Stimulated activated CD4-positive, alpha-beta T cell treated with anti-CD3 and anti-CD28 coated beads, Interleukin-15, amount 100 ng/mL, for 1 hour (primary cell): ENCODE measurements at places on chromosomes 6 and 20.

GRCh38 chr6:20575704-20576451, 41.6 kb downstream of the CDKAL1 start:
- no peak for DNase-seq

- no peak for DNase-seq
Observed at GRCh38 chr6:168938546-168938945, 315.1 kb downstream of the THBS2 start.

DNA sequence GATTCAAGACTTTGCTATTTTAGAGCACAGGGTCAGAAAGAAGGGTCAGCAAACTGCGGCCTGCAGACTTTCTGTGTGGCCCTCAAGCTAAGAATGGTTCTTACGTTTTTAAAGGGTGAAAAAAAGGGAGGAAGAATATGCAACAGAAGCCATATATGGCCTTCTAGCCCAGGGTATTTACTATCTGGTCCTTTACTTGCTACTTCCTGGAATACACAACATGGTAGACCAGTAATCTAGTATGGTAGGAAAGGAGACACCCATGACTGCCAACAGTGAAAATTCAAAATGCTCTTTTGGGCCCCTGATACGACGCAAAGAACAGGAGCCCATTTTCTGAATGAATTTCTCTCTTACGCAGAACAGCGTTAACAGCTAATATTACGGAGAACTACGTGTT, 60.4 kb upstream of the EMILIN3 start:
- no peak for DNase-seq

- no peak for DNase-seq
Observed at GRCh38 chr6:52704060-52704459, 33.1 kb downstream of the TMEM14A start.

- DNase-seq, result no peak
Observed at GRCh38 chr6:16837217-16837972, 76.1 kb upstream of the ATXN1 start.

- DNase-seq, result peak; percentile 25
Observed at GRCh38 chr20:48716086-48716485, 111.7 kb downstream of the PREX1 start.

DNA sequence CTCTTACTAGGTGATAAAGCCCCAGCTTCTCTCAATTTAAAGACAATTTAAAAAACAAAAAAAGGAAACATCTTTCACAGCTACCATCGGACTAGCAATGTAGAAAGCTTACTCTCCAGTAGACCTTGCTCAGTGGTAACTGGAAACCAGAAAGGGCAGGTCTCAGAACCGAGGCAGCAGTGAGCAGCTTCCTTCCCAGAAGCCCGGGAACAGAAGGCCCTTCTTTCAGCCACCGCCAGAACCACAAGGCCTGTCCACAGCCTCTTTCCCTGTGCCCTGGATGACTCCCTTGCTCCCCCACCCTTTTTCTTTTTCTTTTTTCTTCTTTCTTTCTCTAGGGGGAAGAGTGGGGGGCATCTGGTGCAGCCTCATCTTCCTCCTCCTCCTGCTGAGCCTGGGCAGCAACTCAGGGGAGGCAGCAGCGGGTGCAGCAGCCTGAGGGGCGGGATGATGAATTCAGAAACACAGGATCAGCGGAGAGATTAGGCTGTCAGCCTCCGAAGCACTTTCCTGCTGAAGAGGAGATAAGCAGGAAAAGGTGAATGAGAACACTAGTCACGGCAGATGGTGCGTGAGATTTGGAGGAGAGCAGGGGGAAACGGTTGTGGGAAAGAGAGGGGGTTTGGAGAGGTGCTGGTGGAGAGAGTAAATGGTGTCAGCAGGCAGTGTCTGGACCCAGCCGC, 158.5 kb downstream of the ID4 start:
- no peak for DNase-seq

DNA sequence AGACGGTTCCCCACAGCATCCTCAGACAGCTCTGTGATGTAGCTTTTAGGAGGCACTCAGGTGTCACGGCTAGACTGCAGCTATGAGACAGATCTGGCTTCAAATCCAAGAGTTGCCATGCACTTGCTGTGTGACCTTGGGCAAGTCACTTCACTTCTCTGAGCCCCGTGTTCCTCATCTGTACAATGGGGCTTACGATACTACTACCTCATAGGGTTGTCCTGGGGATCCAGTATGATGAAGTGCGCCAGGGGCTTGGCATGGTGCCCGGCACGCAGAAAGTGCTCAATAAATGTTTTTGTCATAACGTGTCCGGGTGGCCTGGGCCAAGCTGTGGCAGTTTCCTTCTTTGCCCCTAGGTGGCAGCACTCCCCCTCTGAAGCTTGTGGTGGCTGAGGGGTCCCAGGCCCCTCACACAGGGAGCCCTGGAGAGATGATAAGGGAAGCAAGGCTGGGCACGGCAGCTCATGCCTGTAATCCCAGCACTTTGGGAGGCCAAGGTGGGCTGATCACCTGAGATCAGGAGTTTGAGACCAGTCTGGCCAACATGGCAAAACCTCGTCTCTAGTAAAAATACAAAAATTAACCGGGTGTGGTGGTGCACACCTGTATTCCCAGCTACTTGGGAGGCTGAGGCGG, 19.1 kb upstream of the CHMP4B start:
- peak; percentile 33 for DNase-seq

DNA sequence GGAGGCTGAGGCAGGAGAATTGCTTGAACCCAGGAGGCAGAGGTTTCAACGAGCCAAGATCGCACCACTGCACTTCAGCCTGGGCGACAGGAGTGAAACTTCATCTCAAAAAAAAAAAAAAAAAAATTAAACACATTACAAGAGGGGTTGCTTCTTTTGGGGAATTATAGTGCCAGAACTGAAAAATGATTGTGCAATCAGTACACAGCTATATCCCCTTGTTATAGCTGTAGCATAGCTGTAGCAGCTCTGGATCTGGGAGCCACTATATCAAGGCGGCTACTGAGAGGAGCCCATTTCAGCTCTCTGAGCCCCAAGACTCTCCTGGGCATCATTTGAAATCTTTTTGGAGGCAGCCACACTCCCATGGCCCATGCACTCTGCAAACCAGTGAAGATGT, 334.3 kb downstream of the TFAP2A start:
- DNase-seq, result no peak

DNA sequence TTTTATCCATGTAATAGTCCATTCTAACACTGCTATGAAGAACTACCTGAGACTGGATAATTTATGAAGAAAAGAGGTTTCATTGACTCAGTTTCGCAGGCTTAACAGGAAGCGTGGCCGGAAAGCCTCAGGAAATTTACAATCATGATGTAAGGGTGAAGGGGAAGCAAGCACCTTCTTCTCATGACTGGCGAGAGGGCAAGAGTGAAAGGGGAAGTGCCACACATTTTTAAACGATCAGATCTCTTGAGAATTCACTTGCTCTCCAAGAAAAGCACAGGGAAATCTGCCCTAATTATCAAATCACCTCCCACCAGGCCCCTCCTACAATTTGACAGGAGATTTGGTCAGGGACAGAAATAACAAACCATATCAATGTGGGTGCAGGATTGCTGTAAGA, 859.7 kb downstream of the EPHA7 start:
- no peak for DNase-seq

- DNase-seq, result no peak
Observed at GRCh38 chr6:19153270-19153980, 683.7 kb upstream of the ID4 start.

GRCh38 chr20:4898282-4899244, 102.7 kb downstream of the SLC23A2 start:
- DNase-seq, result no peak

DNA sequence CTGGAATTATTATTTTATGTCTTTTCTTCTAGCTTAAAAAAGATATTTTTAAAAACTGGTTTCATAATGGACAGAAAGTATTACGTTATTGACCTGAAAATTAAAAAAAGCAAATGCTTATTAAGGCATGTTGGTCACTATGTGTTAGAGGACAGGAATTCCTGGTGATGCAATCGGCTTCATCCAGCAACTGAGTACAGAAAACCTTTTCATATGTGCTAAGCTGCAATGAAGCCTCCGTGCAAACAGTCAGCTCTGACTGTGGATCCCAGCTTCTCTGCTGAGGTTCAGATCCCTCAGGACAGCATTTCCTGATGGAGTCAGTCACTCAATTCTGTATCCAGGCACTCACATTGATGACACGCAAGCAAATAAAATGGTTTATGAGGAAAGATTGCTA, 22.7 kb upstream of the BMP2 start:
- no peak for DNase-seq

DNA sequence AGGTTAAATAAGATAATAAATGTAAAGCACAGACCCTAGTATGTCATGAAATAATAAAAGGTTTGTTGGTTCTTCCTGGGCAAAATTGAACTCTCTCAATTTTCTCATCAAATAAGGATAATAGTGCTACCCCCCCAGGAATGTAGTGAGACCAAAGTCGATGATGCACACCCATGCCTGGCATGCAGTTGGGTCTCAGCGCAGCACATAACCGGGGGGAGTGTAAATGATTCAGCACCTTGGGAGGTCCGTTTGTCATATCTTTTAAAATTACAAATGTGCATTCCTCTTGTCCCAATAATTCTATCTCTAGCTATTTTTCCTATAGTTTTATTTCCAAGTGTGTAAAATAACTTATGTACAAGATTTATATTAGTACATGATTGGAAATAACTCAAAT, 31.3 kb upstream of the CCDC167 start:
- no peak for DNase-seq

DNA sequence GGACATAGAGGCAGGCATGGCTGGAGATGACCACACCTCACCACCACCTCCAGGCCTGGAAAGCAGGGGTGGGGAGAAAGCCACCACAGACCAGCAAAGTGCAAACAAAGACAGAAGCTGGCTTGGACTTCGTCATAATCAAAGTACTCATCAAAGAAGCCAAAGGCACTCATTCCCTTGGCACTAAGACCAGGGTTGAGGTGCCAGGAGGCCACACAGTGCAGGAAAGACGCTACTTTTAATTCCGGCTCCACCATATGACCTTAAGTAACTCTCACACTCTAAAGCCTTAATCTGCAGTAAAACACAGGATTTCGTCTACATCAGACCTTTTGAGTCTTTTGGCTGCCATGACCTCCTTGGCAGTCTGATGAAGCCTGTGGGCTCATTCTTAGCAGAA, 123.1 kb downstream of the HIVEP2 start:
- DNase-seq, result no peak

DNA sequence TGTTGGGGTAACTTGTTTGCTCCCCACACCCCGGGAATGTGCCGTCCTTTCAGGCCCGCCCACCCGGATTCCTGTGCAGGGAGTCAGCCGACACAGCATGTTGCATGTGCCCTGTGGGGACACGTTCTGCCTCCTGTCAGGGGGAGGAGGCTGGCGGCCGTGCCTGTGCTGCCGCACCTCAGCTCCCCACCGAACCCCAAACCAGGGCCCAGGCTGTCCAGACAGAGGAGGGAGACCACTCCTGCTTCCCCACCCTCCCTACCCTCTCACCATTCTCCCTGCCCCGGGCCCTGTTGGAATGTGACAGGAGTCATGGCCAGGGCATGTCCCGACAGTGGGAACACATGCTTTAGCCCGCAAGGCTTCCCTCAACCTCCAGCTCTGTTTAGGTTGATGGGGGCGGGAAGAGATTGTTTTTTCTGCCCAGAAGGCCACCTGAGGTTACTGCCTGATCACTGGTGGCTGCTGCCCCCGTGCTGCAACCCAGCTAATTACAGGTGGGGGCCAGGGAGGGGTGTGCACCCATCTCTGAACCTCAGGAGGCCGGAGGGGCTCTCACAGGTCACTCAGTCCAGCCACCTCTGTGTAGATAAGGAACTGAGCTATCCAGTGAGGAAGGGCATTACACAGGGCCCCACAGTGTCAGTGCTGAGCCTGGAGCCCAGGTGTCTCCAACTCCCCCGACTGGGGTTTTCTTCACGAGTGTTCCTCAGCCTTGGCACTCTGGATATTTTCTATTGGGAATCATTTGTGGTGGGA, 13.6 kb downstream of the LRRC73 start:
- DNase-seq, result no peak

DNA sequence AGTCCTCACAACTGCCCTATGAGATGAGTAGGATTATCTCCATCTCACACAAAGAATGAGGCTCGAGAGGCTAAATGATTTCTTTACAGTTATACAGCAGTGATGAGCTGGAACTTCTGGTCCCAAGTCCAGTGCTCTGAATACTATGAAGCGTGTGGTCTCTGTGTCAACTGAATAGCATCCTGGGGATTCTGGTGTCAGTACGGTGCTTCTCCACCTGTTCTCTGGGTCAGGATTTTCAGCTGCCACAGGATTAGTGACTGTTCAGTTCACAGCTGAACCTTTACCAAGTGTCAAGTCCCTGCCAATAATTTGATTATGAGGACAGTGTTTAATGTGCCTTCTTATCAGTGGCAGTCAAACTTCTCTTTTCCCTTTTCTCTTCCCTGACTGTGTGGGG, 5.2 kb upstream of the MAFB start:
- no peak for DNase-seq
